HS-27A (cell line): ENCODE measurements at places on chromosomes 2 and 18.

- peak; percentile 53 for DNase-seq
These were observed 218.4 kb downstream of the CDH20 start for GRCh38 chr18:61551586-61551985.

DNA sequence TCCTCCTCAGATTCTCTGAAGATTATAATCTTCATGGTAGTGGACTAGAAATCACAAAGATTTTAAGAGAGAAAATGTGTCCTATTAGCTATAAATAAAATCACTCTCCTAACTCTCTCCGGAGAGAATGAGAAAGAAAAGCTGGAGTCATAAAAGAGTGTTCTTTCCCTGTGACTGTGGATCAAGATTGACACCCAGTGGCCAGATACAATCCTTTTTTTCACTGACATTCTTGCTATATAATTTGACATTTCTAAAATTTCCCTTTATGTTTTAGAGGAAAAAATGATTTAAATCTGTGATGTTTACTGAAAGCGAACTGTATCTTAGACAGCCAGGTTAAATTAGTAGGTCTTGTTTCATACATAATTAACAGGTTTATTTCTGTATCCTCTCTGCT is 35.4 kb upstream of the LRP2 start:
- no peak for DNase-seq

DNA sequence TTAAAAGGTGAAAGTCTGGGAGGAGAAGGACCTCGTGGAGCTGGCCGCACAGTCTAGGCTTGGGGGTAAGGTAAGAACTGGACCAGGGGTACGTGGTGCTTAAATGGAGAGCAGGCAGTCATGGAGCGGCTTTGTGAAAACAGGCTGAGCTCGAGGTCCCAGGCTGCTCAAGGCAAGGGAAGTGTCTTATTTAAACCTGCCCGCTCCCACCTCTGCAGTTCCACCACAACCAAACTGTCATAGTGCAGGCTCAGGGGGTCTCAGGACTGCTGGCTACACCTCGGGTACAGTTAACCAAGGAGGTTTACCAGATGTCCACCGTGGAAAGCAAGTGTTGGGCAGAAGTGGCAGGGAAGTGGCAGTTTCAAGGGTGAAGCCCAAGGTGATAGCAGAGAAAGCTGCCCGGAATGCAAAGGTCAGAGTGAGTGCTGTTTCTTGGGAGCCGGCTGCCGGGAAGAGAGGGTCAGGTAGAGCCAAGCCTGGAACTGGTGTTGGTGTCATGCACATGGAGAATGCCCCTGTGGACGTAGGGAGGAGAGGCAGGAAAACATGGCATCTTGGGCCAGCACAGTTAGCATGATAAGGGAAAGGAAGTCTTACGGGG is 203.3 kb downstream of the GBX2 start:
- DNase-seq: no peak

- DNase-seq: no peak
These were observed 400.1 kb downstream of the CCDC85A start for GRCh38 chr2:56583796-56584315.

GRCh38 chr2:169034984-169035544 is 3.9 kb upstream of the ABCB11 start:
- DNase-seq: no peak

GRCh38 chr2:70442301-70443077 is 111.1 kb downstream of the TGFA start:
- DNase-seq: no peak

GRCh38 chr2:660586-661359 is 16.4 kb downstream of the TMEM18 start:
- DNase-seq: no peak

GRCh38 chr2:68284896-68285295 is 32.6 kb upstream of the PPP3R1 start:
- DNase-seq: no peak

DNA sequence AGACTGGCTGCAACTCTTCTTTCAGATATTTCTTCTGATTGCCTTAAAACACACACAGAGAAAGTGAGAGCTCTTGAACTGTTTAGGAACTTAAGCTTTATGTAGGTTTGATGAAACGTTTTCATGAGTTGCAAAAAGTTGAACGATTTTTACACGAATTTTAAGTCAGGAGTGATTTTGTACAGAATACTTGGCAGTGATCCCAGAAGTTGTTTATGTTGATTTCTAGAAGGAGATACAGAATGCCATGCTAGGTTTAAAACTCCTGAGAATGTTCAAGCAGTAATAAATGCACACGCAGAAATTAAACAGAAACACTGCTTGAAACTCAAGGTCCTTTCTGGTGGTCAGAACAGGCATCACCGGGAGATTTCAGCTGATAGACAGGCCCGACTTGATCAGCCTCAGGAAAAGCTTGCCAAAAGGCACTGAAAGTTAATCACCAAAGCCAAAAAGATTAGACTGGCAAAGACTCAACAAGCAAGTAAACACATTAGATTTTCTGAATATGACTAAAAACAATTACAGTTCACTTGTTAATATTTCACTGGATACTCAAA is 123.1 kb downstream of the SOCS6 start:
- DNase-seq: no peak
